Stimulated activated naive B cell treated with anti-CD40 and anti-IgM and Interleukin-4, amounts not matched to agents 10 μg/mL and 1 μg/mL and 100 μg/mL, for 72 hours (primary cell): ENCODE measurements at places on chromosomes 1 and 21.
A peak's percentile ranks its signal among the peaks of the same experiment; 100 is the strongest.

GRCh38 chr1:228219962-228220780 is 12.3 kb downstream of the OBSCN start:
- H3K27me3 ChIP-seq: no peaks in the 10 kb centered on the region
- H3K36me3 ChIP-seq: peaks cover 48% of the 10 kb centered on the region
- H3K4me1 ChIP-seq: no peaks in the 10 kb centered on the region
- DNase-seq: no peak

GRCh38 chr1:225780630-225781029 is 3.0 kb downstream of the SRP9 start:
- no peak for DNase-seq
- H3K27me3 ChIP-seq: no peaks in the 10 kb centered on the region
- peak overlapping the region; percentile 37 for H3K27ac ChIP-seq
- H3K4me3 ChIP-seq: peak overlapping the region; percentile 3
- H3K4me1 ChIP-seq: peaks cover 21% of the 10 kb centered on the region

DNA sequence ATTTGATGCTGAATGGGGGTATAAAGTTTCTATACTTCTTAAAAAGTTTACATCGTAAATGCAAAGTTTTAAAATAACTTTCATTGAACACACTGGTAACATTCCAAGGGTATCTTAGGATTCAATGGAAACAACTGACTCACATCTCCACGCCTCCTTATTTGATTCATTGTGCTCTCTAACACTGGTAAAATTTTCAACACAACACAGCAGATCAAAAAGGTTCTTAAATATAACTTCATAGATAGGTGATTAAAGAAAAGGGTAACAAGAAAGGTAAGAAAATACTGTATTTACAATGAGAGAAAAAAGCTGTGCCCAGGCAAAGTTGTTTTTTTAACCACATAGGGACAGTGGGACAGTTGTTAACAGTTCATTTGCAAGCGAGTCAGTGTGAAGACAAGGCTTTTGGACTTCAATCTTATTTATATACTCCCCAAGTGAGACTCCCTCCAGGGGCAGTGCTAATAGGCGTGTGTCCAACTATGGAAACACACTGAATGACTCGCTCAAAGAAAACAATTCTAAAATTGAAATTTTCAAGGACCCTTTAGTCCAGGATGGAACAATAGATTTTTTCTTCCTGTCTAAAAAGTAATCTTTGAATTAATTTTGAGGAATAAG is 140.5 kb downstream of the TIAM1 start:
- DNase-seq: no peak
- peaks cover 7% of the 10 kb centered on the region for H3K36me3 ChIP-seq
- no peak overlapping the region for H3K4me3 ChIP-seq

DNA sequence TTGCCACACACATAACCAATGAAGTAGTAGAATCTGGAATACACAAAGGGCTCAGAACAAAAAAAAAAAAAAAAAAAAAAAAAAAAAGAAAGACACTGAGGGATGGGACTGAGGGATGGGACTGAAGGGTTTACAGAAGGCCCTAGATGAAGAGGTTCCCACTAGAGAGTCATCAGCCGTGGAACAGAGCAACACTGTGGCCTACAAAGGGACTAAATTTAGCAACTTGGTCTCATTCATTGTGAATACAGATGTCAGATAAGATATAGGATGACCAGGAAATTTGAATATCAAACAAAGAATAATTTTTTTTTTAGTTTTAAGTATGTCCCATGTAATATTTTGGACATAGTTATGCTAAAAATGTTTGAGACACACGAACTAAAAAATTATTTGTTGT is 62.1 kb downstream of the GLUL start:
- H3K27ac ChIP-seq: no peak overlapping the region
- no peak for DNase-seq
- H3K27me3 ChIP-seq: peaks cover under 1% of the 10 kb centered on the region
- peaks cover 18% of the 10 kb centered on the region for H3K4me1 ChIP-seq
- no peak overlapping the region for H3K4me3 ChIP-seq
- no peaks in the 10 kb centered on the region for H3K36me3 ChIP-seq

DNA sequence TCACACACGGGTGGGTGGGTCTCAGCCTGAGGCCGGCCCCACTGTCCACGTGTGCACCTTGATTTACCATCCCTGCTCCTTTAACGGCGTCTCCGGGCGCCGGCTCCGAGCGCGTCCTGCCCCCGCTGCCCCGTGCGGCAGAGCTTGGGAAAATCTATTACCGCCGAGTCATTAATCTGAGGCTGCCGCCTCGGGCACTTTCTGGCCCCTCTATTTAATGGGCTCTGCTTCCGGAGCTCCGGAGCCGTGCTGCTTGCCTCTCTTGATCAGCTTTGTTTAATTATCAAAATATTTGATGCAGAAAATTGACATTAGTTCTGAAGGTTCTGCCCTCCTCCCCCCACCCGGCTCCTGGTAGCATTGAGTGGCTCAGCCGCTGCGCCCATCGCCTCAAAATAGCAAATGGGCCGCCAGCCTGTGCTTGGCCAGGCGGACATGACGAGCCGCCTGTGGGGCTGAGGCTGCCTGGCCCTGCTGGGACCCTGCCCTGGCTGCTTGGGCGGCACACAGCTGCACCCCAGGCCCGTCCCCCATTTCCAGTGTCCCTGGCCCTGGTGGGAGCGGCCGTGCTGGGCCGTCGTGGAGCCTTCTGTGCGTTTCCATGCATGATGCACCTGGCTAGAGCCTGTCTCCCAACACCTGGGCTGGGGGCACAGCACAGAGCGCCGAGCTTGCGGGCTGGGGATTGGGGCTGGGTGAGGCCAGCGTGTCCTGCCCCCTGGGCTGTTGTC is 81.6 kb upstream of the TTC34 start:
- DNase-seq: no peak
- no peaks in the 10 kb centered on the region for H3K36me3 ChIP-seq
- H3K4me1 ChIP-seq: peaks cover 6% of the 10 kb centered on the region
- no peak overlapping the region for H3K27ac ChIP-seq
- H3K4me3 ChIP-seq: no peak overlapping the region
- peaks cover 13% of the 10 kb centered on the region for H3K27me3 ChIP-seq

DNA sequence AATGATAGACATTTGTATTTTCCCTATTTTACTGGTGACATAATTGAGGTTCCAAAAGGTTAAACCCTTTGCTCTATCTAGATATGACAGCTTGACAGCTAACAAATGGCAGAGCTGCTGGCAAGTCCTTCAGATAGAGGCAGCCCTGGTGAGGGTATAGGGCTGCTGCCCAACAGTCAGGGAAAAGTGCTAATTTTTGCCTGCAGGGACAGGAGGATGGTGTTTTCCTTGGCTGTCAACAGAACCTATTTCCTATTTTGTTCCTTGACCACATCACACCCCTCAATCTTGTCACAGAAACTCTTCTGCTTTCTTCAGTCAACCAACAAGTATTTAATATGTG is 12.3 kb downstream of the GPA33 start:
- no peaks in the 10 kb centered on the region for H3K4me1 ChIP-seq
- no peak overlapping the region for H3K4me3 ChIP-seq
- no peak overlapping the region for H3K27ac ChIP-seq

DNA sequence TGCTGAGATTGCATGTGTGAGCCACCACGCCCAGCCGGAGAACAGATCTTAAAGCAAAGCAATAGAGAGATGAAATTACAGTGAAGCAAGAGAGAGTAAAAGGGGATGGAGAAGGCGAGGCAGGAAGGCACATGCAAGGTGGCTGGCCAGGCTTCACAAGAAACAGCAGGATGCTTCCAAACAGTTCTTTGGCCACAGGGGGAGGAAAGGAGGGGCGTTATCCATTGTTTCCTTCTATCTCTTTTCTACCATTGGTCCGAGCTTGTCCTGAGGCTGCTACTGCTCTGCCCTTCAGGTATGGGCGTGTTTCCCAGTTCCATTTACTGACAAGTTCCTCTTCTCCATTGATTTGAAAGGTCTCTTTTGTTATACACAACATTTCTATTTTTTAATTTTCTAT is 33.7 kb upstream of the PARP1 start:
- H3K27ac ChIP-seq: no peak overlapping the region
- no peaks in the 10 kb centered on the region for H3K36me3 ChIP-seq
- no peaks in the 10 kb centered on the region for H3K27me3 ChIP-seq
- peaks cover 45% of the 10 kb centered on the region for H3K4me1 ChIP-seq
- no peak for DNase-seq

GRCh38 chr1:91697416-91697815 is 188.5 kb downstream of the TGFBR3 start:
- no peaks in the 10 kb centered on the region for H3K4me1 ChIP-seq
- H3K27ac ChIP-seq: no peak overlapping the region
- H3K27me3 ChIP-seq: no peaks in the 10 kb centered on the region
- H3K4me3 ChIP-seq: no peak overlapping the region
- H3K36me3 ChIP-seq: no peaks in the 10 kb centered on the region

GRCh38 chr1:222018041-222018440 is 276.2 kb upstream of the DUSP10 start:
- H3K27ac ChIP-seq: no peak overlapping the region
- no peaks in the 10 kb centered on the region for H3K36me3 ChIP-seq
- H3K4me1 ChIP-seq: peaks cover 2% of the 10 kb centered on the region
- H3K27me3 ChIP-seq: peaks cover 12% of the 10 kb centered on the region

DNA sequence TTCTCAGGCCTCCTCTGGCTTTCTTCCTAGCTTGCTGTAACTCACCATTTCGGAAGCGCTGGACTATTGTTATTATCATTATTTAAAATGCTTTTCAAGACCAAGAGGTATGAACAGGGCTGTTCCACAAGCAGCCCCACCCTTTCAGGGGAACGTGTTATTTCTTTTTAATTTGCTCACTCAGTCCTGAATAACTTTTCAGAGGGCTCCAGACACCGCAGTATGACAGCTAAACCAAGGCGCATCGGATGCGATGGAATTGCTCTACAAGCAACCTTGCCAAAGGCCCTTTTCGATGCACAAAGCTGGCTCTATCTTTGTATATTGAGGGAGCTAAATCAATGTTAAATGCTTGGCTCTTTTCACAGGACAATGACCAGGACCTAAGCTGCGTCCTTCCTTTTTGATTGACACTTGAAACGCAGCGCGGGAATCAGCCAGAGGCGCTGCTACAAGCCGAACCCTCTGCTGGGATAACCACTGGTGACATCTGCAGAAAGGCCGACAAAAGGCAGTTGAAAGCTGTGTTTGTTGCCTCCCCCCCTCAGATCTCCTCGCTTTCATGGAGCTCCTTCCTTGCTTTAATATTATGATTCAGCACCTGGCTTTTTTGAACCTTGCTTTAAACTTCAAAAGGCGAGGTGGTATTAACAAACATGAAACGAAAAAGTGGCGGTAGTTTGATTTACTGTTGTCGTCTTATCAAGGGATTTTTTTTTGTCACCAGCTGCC is 204.7 kb upstream of the PROX1 start:
- H3K4me3 ChIP-seq: no peak overlapping the region
- no peaks in the 10 kb centered on the region for H3K36me3 ChIP-seq
- no peaks in the 10 kb centered on the region for H3K4me1 ChIP-seq
- DNase-seq: no peak

GRCh38 chr1:3375245-3375644 is 79.2 kb upstream of the ARHGEF16 start:
- H3K27me3 ChIP-seq: peaks cover 13% of the 10 kb centered on the region
- no peaks in the 10 kb centered on the region for H3K36me3 ChIP-seq
- no peak overlapping the region for H3K27ac ChIP-seq
- H3K4me1 ChIP-seq: no peaks in the 10 kb centered on the region
- no peak for DNase-seq

DNA sequence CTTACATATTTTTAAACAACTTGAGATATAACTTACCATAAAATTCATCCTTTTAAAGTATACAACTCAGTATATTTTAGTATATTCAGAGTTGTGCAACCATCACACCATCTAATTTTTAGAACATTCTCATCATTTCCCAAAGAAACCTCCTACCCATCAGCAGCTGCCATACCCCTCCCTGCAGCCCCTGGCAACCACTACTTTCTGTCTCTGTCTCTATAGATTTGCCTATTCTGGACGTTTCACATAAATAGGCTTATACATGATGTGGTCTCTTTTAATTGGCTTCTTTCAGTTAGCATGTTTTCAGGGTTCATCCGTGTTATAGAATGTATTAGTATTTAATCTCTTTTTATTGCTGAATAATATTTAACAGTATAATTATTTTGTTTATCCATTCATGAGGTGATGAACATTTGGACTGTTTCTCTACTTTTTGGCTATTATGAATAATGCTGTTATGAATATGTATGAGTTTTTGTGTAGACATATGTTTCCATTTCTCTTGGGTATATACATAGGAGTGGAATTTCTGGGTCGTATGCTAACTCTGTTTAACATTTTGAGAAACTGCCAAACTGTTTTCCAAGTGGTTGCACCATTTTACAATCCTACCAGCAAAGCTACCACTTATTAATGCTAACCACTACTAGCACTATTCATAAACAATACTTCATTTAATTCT is 29.5 kb downstream of the WDR26 start:
- peaks cover 25% of the 10 kb centered on the region for H3K36me3 ChIP-seq
- H3K27me3 ChIP-seq: no peaks in the 10 kb centered on the region
- H3K4me3 ChIP-seq: no peak overlapping the region
- H3K27ac ChIP-seq: no peak overlapping the region

DNA sequence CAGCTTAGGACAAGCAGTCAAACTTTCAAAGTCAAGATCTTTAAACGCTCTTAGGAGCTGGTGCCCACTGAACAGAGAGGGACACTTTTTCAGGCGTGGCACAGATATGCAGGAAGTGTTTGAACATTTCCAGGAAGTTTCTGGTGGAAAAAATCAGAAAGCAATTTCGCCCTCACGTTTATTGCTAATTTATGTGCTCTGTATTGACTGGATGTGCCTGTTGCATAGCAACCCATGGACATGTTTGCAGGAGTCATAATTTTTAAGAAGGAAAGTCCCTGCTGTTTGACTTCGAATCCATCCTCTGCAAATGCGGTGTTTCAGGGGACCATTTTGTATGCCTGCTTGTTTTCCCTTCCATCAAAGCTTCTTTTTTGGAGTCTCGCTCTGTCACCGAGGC is 239.9 kb upstream of the IRF2BP2 start:
- no peak for DNase-seq
- H3K27ac ChIP-seq: no peak overlapping the region
- H3K27me3 ChIP-seq: peaks cover 7% of the 10 kb centered on the region

GRCh38 chr1:168234846-168235547 is 9.2 kb downstream of the SFT2D2 start:
- H3K27ac ChIP-seq: no peak overlapping the region
- DNase-seq: peak; percentile 9
- no peaks in the 10 kb centered on the region for H3K27me3 ChIP-seq
- H3K4me1 ChIP-seq: peaks cover 58% of the 10 kb centered on the region
- peaks cover 80% of the 10 kb centered on the region for H3K36me3 ChIP-seq

- H3K4me3 ChIP-seq: no peak overlapping the region
- H3K36me3 ChIP-seq: peaks cover 10% of the 10 kb centered on the region
- no peaks in the 10 kb centered on the region for H3K4me1 ChIP-seq
- no peak overlapping the region for H3K27ac ChIP-seq
- no peaks in the 10 kb centered on the region for H3K27me3 ChIP-seq
Observed at GRCh38 chr1:100483230-100483629, 54.7 kb upstream of the GPR88 start.

- H3K36me3 ChIP-seq: no peaks in the 10 kb centered on the region
- DNase-seq: no peak
- peaks cover 5% of the 10 kb centered on the region for H3K27me3 ChIP-seq
- no peak overlapping the region for H3K4me3 ChIP-seq
Observed at GRCh38 chr1:200867018-200867811, 5.6 kb upstream of the GPR25 start.

DNA sequence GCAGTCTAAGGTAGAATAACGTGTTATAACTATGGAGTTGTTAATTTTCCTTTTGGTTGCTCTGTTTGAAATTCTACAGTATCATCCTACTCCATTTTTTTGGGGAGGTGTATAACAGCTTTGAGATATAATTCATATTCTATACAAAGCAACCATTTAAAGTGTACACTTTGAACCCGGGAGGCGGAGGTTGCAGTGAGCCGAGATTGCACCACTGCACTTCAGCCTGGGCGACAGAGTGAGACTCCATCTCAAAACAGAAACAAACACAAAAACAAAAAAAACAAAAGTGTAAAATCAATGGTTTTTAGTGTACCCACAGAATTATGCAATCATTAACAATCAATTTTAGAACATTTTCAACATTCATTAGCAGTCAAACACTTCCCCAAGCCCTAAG is 33.8 kb downstream of the CNIH4 start:
- H3K27me3 ChIP-seq: no peaks in the 10 kb centered on the region
- H3K36me3 ChIP-seq: peaks cover 16% of the 10 kb centered on the region
- no peaks in the 10 kb centered on the region for H3K4me1 ChIP-seq
- H3K27ac ChIP-seq: no peak overlapping the region
